ENCODE measurements at places on chromosomes 6 and 20. TPM values are rescaled to one million over a fixed set of nuclear protein-coding genes. Genes with fewer than 3 reads are reported as not detected.

DNA sequence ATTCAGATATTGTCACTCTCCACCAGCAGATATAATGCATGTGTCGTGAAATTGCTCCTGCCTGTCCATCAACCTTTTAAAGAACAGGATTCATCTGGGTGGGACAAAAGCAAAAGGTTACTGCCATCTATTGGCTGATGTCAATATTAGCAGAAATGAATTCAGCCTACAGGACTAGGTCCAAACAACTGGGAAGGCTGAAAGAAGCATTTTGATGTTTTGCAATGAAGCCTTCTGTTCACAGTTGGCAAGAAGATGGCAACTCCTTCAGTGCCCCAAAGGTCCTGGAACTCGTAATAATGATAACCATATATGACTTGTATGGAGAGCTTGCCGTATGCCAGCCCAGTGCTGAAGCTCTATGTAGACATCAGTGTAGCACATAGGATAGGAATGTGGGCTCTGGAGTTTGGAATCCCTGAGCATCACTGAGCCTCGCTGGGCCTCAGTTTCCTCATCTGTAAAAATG lies 7.5 kb downstream of the BCAS1 start:
- no peak for DNase-seq

GRCh38 chr6:144469144-144469575 lies 184.0 kb downstream of the UTRN start:
- DNase-seq: no peak

GRCh38 chr6:3798055-3798919 lies 46.8 kb upstream of the PXDC1 start:
- DNase-seq: no peak

- no peak for DNase-seq
Observed at GRCh38 chr6:53723331-53723730, 57.8 kb upstream of the KLHL31 start.

DNA sequence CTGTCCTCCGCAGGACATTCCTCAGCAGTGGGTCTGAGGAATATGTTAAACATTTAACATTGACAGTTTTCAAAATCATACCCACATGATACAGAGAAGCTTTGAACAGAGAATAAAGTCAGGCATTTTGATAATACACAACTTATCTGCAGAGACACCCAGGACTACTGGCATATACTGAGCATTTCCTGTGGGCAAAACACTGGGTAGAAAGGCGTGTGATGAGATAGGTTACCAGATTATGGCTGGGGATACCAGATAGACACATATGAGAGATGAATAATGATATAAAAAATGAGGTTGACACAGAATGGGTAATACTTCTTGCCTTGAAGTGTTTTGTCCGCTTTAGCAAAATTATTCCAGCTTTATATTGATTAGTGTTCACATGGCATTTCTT lies 31.4 kb upstream of the TRIM26 start:
- no peak for DNase-seq

- DNase-seq: no peak
Observed at GRCh38 chr6:126805861-126806260, 312.6 kb upstream of the RSPO3 start.

Gene DEF6
- 2.8 TPM for total RNA-seq

Gene TEAD3
- total RNA-seq: 32.2 TPM
